KG1 (cell line): ENCODE measurements at places on chromosomes 13 and 19.

DNA sequence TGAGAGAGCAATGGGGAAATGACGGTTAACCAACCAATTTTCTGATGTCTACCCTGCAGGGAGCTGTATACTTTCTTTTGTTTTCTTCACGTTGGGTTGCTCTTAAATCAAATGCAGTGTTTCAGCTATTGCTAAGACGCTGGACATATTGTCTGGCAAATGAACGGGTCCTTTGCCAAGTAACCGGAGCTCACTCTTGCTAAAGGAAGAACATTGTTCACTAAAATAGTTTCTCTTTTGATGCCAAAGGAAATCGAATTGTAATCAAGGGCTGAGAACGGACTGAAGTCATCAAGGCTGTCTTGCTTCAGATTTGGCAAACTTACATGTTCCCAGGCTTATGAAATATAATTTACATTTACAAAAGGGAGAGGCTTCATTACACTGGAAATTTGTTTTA, 142.3 kb upstream of the ARGLU1 start:
- DNase-seq: no peak

DNA sequence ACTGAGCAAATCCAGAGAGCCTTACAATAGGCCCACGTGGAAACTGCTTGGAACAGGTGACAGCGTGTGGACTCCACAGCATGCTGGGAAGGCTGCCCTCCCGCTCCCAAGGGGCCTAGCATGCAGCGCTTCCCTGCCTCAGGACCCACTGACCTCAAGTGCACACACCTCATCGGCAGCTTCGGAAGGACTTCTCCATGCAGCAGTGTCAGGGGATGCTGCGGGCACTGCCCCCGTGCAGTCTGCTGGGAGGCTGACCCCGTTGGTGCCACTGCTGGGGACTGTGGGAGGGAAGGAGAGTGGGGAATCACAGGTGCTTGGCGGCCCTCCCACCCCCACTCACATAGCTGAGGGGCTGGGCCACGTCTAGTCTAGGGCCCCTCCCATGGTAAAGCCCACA, 17.2 kb downstream of the CAPS start:
- DNase-seq: no peak

- DNase-seq: peak; percentile 98
These were observed 64.0 kb downstream of the ACSBG2 start for GRCh38 chr19:6199240-6199994.

DNA sequence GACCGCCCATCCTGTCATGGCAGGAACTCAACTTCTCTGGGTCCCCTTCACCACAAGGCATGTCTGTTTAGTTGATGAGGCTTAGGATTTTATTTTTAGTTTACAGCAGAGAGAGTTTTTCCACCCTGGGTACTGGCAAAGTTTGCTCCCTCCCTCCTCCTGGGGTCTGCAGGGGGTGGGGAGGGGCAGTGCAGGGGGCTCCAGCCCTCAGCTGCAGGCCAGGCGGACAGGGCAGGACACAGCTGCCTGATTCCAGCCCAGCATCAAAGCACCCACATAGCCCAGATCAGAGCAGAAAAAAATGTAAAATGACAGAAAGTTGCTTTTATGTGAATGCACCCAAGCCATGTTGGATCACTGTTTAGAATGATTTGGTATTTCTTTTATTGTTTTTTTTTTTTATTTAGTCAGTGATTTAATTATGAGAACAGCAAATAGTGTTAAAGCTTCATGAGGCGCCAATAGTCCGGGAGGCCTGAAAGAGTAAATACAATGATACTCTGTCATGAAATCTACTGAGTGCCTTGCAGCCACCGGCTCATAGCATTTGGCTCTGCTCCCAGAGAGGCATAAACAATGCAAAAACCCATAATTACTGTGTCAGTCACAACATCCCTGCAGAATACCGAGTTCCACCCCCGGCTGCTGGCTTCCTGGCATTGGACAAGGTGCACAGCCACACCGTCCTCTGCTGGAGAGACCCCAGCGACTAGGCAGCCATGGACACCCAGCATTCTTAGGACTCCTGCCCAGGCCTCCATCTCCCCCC, 923.5 kb downstream of the UQCRFS1 start:
- no peak for DNase-seq

DNA sequence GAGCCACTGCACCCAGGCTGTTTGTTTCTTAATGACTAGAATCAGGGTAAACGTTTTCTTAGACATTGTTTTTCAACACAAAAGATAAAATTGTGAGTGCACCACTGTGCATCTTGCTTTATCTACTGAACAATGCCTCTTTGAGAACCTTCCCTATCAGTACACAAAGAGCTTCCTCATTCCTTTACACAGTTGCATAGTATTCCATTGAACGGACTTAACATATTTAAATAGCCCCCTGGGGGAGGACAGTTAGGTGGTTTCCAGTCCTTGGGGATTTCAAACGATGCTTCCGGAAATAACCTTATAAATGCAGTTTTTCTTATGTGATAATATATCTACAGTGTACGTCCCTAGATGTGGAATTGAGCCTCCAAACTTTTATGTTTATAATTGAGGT, 8.6 kb downstream of the POLD1 start:
- DNase-seq: no peak

DNA sequence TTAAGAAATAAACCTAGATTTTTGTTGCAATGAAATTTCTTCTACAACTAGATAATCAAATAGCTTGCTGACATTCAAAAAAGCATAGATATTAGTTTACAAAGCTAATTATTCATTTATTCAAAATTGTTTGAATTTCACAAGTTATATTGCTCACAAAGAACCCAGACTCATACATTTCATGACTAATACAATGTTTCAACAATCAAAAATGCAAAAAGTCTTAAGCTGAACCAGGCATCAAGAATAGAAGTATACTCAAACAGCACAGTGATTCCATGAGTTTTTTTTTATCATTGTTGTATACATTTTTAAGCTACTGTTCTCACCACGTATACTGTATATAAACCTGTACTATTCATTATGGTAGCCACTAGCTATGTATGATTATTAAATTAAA, 51.0 kb downstream of the DIAPH3 start:
- DNase-seq: no peak

DNA sequence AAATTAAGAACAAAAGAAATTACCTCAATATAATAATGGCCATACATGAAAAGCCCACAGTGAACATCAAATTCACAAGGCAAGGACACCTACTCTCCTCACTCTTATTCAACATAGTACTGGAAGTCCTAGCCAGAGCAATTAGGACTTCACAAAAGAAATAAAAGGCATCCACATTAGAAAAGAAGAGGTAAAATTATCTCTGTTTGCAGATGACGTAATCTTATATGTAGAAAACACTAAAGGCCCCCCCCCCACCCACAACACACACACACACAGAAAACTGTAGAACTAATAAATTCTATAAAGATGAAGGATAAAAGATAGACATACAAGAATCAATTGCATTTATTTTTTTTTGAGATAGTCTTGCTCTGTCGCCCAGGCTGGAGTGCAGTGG, 25.5 kb upstream of the LATS2 start:
- DNase-seq: no peak

- no peak for DNase-seq
These were observed 30.7 kb downstream of the LMO7 start for GRCh38 chr13:75666646-75667351.

GRCh38 chr13:51804295-51805172, 571 bp upstream of the DHRS12 start:
- no peak for DNase-seq

DNA sequence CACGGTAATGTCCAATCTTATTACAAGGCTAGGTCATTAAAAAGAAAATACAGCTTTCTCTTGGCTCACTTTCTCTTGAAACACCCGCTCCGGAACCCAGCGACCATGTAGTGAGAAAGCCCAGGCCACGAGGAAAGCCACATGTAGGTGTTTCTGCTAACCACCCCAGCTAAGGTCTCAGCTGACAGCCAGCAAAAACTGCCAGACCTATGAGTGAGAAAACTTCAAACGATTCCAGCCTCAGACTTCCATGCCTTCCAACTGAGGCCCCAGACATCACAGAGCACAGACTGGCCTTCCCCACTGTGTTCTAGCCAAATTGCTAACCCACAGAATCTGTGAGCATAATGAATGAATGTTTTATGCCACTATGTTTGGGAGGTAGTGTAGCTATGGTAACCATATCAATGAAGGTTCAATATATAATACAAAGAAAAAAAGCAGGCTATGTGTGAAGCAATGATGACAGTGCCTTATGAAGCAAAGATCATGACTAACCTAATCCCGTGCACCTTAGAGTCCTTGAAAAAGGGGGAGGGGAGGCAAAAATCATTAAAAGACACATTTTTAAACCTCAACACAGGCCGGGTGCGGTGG, 11.9 kb upstream of the TPTE2 start:
- DNase-seq: no peak

GRCh38 chr13:76894401-76895110, 8.4 kb upstream of the KCTD12 start:
- no peak for DNase-seq

- no peak for DNase-seq
These were observed 9.7 kb downstream of the FBXL12 start for GRCh38 chr19:9808855-9809824.

DNA sequence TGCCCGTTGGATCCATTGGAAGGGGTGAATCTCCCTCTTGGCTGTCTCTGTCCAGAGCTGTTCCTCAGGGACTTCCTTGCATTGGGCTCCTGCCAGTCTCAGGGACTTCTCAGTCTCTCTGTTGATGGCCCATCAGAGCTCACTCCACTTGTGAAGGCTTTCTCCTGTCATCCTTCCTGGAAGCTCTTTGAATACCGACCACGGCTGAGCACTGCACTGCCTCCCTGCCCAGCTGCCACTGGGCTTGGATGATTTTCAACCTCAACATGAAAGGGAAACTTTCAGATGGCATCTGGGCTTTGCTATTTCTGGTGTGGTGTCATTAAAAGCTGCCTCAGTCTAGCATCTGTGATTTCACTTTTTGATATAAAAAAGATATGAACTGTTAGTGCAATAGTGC, 66.1 kb upstream of the ANKRD10 start:
- no peak for DNase-seq

GRCh38 chr13:109880371-109881346, 94.3 kb upstream of the IRS2 start:
- no peak for DNase-seq

DNA sequence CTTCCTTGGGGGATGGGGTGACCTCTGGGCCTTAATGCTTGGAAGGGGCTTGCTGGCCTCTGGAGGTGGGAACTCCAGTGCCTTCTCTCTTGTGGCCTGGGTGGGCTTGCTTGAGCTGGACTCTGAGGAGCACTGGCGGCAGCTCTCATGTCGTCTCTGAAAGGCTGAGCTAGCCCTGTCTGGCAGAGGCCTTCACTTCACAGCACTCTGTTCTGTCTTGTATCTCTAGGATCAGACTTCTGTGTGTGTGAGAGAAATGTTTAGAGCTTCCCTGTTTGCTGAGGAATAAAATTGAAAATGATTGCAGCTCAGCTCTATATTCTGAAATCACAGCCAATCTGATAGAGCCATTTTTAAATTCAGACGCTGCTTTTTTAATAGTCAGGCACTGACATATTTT, 185.3 kb downstream of the KCNRG start:
- DNase-seq: no peak

DNA sequence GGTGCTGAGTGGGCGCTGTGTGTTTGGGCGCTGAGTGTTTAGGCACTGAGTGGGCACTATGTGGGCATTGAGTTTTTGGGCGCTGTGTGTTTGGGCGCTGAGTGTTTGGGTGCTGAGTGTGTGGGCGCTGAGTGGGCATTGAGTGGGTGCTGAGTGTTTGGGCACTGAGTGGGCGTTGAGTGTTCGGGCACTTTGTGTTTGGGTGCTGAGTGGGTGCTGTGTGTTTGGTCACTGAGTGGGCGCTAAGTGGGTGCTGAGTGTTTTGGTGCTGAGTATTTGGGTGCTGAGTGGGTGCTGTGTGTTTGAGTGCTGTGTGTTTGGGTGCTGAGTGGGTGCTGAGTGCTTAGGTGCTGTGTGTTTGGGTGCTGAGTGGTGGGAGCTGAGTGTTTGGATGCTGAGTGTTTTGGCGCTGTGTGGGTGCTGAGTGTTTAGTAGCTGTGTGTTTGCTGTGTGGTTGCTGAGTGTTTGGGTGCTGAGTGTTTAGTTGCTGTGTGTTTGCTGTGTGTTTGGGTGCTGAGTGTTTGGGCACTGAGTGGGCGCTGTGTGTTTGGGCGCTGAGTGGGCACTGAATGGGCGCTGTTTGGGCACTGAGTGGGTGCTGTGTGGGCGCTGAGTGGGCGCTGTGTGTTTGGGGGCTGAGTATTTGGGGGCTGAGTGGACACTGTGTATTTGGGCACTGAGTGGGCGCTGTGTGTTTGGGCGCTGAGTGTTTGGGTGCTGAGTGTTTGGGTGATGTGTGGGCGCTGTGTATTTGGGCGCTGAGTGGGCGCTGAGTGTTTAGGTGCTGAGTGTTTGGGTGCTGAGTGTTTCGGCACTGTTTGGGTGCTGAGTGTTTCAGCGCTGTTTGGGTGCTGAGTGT, 47.2 kb upstream of the F7 start:
- DNase-seq: no peak

GRCh38 chr13:30915691-30916541, 9.8 kb downstream of the MEDAG start:
- DNase-seq: no peak

GRCh38 chr13:89514534-89515312, 1832.8 kb upstream of the MIR17HG start:
- DNase-seq: no peak

DNA sequence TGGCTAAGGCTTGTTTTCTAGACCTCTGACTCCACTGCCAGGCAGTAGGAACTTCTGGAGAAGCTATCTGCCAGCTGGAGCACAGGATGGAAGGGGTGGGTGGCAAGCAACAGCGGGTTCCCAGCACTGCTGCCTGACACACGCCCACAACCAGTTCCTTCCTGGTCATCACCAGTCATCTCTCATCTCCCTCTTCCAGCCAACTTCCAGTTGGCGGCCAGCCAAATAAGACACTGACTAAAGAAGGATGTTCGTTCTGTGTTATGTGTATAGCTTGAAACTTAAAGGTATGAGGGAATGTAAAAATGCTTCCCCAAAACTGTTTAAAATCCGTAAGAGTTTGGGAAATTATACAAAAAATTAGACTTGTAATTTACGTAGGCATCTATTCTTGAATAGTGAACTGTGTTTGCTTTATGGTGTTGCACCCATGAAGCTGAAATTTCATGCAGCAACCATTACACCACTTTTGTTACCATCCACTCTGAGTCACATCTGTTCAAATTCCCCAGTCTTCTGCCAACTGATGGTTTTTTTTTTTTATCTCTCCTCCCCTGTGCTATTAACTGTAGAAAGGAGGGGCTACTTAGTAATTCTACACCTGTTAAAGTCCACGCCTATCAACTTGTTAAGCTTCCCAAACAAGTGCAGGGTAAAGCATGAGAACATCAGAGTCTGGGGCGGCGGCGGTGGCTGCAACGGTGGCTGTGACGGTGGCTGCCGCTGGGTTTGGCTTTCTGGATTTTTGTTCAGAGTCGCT, 86.2 kb upstream of the FRY start:
- peak; percentile 23 for DNase-seq

DNA sequence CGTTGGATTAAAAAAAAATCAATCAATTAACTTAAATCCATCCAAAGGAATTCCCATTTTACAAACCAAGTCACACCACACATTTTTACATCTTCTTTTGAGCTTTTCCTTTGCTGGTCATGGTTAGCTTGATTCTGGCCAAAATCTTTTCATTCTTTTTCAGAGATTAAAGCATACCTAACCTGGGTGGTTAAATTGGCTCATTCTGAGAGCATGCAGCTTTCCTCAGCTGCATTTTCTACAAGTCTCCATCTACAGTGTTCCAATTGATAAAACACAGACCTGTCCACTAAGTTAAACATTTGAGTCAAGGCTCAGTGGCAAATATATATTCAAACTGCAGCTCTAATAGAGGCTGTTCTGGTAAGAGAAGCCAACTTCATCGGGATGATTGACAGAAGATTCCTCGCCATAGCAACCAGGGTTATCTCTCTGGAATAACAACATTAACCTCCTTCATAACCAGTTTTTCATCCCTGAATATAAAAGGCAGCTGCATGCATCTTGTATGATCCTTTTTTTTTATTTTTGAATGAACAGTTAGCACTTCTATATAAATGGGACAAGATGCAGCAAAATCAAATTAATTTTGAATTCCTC, 106.2 kb downstream of the DNAJC15 start:
- no peak for DNase-seq
